T-cell (primary cell): ENCODE measurements at places on chromosomes 1 and 21. TPM values are rescaled to one million over a fixed set of nuclear protein-coding genes. Genes with fewer than 3 reads are reported as not detected.

DNA sequence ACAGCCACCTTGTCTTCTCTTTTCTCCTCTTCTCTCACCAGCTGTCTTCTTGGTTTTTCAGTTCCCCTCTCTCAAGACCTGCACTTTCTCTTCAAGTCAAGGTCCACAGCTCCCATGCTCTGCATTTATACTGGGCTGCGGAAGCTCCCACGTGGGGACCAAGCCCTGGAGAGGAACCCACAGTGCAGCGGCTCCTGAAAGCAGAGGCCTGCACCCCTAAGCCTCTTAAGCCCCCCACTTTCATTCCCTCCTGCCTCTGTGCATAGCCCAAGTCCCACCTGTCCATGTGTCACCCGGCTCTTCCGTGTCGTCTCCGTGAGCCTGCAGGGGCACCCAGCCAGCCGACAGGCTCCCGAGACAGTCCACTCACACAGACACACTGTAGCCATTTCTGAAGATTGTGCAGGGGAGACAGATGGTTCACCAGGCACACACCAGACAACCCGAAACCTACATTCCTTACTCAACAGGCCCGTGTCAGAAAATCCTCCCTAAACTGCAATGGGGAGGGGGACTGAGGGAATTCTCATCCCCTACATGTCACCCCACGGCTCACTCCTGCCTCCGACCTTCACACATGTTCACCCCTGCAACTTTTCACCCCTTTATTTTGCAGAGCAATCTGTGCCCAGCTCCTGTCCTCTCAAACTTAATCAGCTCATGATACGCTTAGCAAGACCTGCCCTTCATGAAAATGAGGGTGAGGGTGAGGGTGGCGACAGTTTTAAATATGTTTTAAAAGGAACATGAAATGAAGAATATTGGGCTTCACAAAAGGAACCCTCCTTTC lies 6.3 kb downstream of the MX2 start:
- no peak for DNase-seq

Gene WDR4
- total RNA-seq, result 37.7 TPM

Gene C1orf210
- total RNA-seq, result not detected

GRCh38 chr1:244092293-244092963 lies 41.3 kb downstream of the ZBTB18 start:
- no peak for DNase-seq
